Osteocyte (in vitro differentiated cells): ENCODE measurements at places on chromosomes 7 and 10.
A peak's percentile ranks its signal among the peaks of the same experiment; 100 is the strongest.

DNA sequence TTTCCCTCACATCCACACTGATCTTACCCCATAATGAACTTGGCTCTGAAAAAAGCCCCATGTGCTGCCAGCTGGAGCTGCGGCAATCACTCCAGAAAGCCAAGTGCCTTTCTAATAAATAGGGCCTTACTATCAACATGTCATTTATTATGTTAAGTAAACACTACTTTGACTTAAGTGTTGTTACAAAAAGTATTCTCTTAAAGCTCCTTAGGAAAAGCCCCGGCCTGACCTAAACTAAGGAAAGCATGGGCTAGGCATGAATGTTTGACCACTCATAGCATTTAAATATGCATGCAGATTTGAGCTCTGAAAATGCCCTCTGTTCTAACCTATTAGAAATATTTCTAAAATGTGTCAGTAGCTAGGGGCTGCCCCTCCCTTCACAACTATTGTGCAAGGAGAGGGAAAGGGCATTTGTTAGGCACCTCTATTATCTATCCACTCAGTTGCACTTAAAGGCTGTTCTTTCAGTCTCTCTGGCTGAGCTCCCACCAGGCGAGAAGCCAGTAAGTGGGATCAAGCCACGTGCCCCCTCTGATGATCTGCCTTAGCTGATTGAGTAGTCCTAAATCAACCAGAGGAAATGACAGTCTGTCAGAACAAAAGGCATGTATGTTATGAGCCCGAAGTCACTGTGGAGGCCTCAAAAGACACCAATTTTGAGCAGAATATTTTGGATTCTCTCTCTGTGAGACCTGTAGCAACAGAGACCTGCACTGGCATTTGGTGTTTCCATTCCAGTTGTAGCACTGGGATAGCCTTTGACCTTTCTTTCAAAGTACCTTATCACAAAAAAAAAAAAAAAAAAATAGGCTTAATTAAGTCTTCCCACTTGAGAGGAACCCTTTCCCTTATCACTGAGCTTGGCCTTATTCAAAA, 77.1 kb downstream of the ITGB8 start:
- DNase-seq: no peak

DNA sequence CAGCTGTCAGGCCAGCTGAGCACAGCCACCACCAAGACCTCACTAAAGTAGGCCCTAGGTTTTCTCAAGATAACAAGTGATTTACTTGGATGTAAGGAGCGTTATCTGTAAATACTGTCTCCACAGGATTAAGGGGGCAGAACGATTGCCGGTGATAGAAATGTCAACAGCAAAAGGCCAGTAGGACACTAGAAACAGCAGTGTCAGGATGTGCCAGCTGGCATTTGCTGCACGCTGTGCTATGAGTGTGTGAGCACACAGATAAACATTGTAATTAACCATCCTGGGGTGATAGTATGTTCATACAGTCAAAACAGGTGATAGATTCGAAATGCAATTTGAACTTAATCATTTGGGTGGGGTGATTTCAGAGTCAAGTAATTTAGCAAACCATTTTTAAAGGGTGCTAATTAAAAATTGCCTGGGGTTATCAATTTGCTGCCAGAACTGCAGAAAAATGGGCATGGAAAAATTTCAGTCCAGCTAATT, 36.3 kb upstream of the NOBOX start:
- DNase-seq: no peak

DNA sequence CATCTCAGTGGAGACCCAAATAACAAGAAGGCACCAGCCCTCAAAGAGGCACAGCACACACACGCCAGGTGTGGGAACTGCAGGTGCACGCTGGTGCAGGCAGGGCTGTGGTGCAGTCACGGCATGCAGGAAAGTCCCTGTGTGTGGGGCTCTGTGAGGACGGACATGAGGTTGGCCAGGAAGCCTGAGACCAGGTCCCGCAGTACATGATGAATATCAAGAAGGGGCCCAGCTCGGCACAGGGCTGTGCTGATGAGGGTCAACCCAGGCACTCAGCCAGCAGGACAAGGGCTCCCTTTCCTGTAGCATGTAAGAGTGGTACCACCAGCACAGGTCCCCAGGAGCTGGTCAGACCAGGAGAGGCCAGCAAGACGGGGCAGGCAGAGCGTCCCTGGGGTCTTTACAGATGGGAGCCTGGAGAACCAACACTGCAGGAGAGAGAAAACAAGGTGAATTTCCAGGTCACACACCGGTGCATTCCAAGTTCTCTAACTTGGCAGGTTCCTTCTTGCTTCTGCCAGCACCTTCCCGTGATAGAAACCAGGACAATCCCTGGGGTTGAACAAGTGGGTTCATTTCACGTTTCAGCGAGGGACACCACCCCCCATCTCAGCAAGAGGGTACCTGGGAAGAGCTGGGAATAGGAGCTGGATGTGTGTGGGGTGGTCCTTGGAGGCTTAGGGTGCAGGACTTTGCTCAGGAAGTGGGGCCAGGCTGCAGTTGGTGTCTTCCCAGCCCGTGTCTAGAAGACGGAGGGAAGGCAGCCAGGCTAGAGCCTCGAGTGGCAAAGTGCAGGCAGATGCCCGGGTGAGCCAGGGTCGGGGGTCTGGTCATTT, 244.8 kb upstream of the TCERG1L start:
- DNase-seq: peak; percentile 76

- no peak for DNase-seq
These were observed 133.1 kb downstream of the SH2D4B start for GRCh38 chr10:80670774-80671173.

- no peak for DNase-seq
These were observed 145.6 kb upstream of the NFE2L3 start for GRCh38 chr7:26006426-26006825.

DNA sequence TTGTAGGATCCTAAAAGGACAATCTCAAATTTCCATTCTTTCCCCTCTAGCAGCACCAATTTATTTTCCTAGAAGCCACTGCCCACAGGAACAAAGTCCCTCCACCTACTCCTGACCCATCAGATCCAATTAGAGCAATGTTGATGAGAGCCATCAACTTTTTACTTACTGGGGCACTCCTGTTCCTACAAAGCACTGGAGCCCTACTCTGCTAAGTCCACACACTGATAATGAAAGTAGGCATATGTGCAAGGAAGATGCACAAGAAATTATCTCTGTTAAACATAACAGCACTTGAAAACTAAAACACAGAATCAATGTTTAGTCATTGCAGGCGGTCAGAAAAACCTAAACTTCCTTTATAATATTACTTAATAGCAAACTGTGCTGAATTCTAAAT, 3.6 kb downstream of the HERPUD2 start:
- DNase-seq: no peak

DNA sequence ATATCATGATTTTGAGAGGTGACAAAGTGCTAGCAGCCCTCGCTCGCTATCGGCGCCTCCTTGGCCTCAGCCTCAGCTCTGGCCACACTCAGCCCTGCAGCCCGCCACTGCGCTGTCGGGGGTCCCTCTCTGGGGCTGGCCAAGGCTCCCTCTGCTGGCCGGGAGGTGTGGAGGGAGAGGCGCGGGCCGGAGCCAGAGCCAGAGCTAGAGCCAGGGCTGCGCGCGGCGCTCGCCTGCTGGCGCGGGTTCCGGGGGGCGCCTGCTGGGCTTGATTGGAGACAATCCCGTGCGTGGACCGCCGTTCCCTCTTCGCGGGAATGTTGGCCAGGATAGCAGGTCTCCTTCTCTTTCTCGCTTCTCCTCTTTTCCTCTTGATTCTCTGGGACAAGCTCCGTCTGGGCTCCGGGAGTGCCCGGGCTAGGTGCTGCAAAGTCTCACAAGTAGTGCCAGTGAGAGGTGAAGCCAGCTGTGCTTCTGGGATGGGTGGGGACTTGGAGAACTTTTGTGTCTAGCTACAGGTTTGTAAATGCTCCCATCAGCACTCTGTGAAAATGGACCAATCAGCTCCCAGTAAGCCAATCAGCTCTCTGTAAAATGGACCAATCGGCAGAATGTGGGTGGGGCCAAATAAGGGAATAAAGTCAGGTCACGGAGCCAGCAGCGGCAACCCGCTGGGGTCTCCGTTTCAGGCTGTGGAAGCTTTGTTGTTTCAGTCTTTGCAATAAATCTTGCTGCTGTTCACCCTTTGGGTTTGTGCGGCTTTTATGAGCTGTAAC, 43.4 kb upstream of the ELMO1 start:
- no peak for DNase-seq

DNA sequence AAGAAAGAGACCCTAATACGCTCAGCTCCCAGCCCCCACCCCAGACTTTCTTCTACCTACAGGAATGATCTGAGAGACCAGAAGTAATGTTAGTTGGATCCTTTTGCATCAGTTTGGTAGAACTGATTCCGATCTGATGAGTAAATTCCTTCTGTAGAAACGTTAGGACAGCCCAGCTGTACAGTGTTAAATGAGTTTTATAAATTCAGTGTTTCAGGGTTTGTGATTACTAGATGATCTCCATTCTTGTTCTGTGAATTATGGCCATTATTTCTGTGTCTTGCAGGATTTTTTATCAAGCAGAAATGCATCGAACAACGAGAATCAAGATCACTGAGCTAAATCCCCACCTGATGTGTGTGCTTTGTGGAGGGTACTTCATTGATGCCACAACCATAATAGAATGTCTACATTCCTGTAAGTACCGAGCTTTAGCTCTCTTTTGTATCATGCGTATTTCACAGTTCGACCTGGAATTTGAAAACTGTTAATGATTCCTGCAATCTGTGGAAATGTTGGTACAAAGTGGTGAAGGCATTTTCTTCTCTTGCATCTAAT, 5.3 kb downstream of the BMI1 start:
- DNase-seq: no peak

GRCh38 chr7:20313626-20314025, 17.1 kb upstream of the ITGB8 start:
- DNase-seq: no peak

GRCh38 chr7:134535272-134535918, 8.0 kb downstream of the AKR1B10 start:
- no peak for DNase-seq

DNA sequence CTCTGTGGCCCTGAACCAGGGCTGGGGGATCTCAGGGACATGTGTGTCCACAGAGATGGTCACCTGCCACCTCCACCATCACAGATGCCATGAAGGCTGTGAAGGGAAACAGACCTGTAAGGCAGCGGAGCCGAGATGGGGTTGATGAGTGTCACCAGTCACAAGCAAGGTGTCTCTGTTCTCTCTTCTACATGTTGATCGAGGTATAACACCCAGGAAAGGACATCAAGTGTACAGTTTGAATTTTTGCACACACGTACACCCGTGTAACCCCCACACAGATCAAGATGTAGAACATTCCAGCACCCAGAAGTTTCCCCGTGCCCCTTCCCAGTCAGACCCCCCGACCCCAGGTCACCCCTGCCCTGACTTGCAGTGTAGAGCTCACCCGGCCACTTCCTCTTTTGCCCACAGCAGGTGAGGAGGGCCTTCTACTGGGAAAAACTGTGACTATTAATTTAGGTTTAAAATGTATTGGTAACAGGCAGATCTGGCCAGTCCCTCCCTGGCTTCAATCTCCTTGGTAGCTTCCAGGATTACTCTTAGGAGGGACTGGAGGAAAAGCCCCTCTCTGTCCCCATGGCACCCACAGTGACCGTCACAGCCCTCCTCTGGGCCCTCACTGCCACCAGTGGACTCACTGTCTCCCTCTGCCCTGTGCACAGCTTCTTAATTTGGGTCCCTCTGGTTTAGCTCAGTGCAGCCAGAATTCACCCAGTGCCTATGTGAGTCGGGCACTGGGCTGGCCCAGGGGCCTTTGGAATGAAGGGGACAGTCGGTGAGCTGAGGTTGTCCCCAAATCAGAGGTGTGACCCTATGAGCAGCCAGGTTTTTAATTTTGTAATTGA, 108.2 kb downstream of the LHPP start:
- no peak for DNase-seq

DNA sequence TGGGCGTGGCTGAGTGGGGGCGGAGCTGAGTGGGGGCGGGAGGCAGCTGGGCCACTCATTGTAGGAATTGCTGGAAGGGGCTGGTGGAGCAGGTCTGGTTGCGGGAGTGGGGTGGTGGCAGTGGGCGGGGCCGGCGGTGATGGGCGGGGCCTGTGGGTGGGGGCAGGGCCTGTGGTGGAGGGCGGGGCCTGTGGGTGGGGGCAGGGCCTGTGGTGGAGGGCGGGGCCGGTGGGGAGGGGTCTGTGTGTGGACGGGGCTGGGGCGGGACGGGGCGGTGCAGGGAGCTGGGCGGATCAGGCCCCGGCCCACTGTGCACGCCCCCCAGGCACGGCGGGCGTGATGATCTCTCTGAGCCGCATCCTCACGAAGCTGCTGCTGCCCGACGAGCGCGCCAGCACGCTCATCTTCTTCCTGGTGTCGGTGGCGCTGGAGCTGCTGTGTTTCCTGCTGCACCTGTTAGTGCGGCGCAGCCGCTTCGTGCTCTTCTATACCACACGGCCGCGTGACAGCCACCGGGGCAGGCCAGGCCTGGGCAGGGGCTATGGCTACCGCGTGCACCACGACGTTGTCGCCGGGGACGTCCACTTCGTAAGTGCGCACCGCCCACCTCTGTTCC, 14.0 kb downstream of the SLC29A4 start:
- no peak for DNase-seq

DNA sequence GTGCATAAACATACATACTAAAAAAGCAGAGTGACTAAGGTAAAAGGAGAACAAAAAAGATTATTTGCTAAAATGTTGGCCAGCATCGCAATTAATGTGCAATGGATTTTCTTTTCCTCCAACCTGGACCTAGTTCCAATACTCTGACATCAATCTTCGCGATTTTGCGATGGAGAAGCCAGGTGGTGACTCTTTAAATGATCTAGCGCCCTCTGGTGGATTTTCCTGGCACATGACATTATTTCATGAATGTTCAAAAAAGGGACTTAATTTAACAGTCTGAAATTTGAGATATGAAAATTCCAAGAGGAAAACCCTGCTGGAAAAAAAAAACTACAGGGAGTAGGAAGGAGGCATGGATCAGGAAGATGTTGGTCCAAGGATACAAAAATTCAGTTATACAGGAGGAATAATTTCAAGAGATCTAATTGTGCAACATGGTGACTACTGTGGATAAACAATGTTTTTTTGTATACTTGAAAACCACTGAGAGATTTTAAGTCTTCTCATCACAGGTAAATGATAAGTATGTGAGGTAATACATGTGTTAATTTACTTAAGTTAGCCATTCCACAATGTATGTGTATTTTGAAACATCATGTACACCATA, 4.3 kb upstream of the KCNMA1 start:
- no peak for DNase-seq

DNA sequence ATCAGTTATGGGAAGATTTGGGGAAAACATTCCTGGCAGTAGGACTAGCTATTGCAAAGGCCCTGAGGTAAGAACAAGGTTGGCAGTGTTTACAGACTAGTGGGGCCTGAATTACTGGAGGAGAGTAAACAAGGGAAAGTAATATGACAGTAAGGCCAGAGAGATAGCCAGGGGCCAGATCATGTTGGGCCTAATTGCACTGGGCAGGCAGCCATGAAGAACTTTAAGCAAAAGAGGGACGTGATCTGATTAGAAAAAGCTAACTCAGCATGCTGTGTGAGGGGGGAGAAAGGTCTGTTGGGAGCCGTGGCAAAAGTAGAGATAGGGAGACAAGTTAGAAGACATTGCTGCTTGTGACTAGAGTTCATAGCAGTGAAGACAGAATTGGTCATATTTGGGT, 9.2 kb downstream of the NUP42 start:
- no peak for DNase-seq

- peak; percentile 5 for DNase-seq
These were observed 9.4 kb upstream of the ZNF107 start for GRCh38 chr7:64656489-64656888.
